ENCODE measurements at places on chromosomes 7 and 10. TPM values are rescaled to one million over a fixed set of nuclear protein-coding genes. Genes with fewer than 3 reads are reported as not detected.

GRCh38 chr7:27870595-27870994 is 130.6 kb downstream of the TAX1BP1 start:
- DNase-seq: no peak

GRCh38 chr10:30857803-30858202 is 173.9 kb downstream of the ZNF438 start:
- no peak for DNase-seq

DNA sequence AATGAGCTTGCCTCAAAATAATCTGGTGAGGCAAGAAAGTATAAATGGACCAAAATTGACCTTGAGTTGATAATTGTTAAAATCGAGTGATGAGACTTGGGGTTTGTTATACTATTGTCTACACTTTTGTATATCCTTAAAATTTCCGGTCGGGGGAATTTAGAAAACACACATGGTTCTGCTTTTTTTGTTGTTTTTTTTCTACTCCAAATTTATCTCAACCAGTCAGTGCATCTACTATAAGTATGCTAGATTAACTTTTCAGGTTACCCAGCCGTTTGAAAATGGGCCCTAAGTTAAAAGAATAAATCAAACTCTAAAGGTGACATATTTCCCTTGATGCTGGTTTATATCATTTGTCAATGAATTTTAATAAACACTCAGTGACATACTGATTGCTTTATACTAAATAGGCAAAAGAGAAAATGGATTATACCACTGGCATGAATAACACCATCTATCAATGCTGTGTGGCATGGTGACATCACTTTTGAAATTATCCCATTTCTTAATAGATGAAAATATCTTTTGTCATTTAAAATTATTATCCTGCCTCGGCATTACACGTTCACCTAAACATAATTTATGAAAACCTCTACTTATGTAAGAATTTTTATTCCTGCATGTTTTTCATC is 40.3 kb upstream of the ST8SIA6 start:
- no peak for DNase-seq

DNA sequence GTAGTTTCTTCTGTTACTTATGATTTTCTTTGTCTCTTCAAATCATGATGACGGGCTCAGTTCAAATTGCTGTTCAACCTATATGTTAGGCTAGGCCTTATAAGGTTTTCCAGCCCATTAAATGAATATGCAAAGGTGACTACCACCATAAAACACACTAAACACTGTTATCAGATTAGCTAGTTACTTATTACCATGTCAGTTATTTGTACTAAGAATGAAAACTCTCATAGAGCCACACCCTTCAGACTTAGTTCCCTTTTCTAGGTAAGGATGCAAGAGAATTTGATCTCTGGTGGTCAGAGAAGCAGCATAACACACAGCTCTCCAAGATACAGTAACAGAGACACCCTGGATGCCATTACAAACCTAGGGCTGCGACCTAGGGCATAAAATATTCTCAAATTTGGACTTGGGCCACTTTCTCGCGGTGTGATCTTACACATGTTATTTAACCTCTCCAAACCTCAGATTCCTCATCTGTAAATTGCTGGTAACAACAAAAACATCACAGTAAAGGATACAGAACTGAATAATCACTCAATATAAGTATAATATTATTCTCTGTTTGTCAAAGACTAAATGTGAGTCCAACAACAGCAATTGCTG is 35.6 kb downstream of the ANKMY2 start:
- no peak for DNase-seq

GRCh38 chr10:119803264-119803663 is 69.4 kb downstream of the MCMBP start:
- no peak for DNase-seq

DNA sequence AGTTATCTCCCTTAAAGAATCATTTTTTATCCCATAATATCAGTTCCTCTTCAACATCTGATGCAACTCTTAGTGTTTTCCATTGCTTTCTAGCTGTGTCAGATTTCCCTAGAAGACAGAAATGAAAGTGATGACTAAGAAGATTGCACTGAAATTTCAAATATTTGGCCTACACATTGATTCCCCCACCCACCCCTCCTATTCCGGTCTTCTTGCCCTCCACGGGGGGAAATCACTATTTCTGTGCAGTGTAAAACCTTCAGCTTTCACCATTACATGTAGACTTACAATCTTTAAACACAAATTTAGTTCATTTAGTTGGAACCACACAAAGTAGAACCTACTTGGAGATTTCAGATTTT is 63.7 kb upstream of the IL6 start:
- DNase-seq: no peak

DNA sequence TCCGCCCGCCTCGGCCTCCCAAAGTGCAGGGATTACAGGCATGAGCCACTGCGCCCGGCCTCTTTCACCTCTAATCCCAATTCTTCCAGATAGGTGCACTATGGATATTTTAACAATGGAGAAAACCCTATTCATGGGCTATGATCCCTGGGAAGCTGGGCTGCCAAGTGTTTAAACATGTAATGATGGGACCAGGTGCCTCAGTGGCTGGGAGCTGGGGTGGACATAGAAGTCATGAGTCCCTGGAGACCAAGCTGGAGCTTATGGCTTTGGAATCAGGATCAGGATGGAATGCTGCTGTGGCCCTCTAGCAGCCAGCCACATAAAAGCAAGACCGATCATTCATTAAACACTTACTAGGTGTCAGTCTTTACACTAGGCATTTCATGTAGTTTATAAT is 41.8 kb upstream of the IGFBP3 start:
- no peak for DNase-seq

- no peak for DNase-seq
Observed at GRCh38 chr10:70357565-70357964, 24.9 kb downstream of the LRRC20 start.

DNA sequence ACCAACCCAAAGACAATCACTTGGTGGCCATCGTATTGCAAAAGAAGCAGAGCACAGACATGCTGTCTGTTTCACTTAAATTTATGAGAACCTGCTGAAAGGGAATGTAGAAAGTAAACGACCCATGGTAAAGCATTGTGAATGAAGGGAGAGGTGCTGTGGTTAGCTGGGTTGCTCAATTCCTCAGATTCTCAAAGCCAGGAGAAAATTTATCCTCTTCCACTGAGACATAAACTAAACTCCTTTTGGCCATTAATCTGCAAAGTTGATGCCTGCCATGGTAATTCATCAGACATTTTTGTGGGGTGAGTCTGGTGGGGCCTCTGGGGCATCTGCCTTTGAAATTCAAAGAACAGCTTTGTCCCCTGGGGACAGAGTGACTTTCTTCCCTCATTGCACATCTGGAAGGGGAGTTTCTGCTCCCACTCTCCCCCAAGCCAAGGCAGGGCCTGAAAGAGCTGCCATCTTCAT is 951.0 kb downstream of the LRMDA start:
- no peak for DNase-seq

Gene LRMDA
- not detected for total RNA-seq

Gene ZNF488
- not detected for total RNA-seq

Gene HOXA2
- not detected for total RNA-seq

Gene NUTM2B
- total RNA-seq: 1.3 TPM

Gene MSS51
- total RNA-seq: 2.2 TPM

Gene NEUROD6
- total RNA-seq: not detected

Gene SFXN3
- 51.5 TPM for total RNA-seq
